ENCODE measurements at places on chromosomes 3 and 15.
A peak's percentile ranks its signal among the peaks of the same experiment; 100 is the strongest.

GRCh38 chr3:22894865-22895264, 308.3 kb upstream of the UBE2E2 start:
- DNase-seq = no peak

GRCh38 chr3:17181413-17181907, 296.7 kb downstream of the PLCL2 start:
- no peak for DNase-seq

GRCh38 chr15:47551079-47551478, 166.2 kb upstream of the SEMA6D start:
- peak; percentile 31 for DNase-seq

DNA sequence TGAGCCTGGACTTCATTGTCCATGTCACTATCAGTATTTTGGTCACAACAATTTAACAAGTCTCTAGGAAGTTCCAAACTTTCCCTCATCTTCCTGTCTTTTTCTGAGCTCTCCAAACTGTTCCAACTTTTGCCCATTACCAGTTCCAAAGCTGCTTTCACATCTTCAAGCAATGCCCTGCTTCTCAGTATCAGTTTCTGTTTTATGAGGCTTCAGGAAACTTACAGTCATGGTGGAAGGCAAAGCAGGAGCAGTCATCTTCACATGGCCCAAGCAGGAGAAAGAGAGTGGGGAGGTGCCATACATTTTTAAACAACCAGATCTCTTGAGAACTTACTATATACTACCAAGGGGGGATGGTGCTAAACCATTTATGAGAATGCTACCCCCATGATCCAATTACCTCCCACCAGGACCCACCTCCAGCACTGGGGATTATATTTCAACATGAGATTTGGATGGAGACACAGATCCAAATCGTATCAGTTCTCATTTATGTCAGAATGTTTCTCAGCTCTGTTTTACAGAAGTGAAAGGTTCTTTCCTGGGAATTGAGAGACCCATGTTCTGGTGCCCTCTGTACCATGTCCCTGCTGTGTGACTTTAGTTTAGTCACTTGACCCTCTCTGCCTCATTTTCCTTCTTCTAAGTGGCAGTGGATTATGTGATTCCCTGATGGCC, 169.7 kb downstream of the PLCL2 start:
- DNase-seq = no peak

DNA sequence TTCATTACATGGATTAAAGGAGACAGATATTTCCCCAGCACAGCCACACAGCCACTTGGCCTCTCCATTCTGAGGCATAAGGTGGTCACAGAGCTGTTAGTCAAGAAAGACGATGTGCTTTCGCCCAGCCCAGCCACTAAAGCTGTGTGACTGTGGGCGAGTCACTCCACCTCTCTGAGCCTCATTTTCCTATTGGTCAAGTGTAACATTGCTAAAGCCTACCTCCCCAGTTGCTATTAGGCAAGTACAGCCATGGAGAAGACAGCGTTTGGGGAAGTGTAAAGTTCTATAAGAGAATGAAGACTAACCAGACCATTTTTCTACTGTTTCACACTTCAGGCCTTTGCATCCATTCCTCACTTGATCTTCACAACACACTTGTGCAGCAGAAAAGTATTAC, 24.1 kb downstream of the TMEM40 start:
- DNase-seq = no peak

DNA sequence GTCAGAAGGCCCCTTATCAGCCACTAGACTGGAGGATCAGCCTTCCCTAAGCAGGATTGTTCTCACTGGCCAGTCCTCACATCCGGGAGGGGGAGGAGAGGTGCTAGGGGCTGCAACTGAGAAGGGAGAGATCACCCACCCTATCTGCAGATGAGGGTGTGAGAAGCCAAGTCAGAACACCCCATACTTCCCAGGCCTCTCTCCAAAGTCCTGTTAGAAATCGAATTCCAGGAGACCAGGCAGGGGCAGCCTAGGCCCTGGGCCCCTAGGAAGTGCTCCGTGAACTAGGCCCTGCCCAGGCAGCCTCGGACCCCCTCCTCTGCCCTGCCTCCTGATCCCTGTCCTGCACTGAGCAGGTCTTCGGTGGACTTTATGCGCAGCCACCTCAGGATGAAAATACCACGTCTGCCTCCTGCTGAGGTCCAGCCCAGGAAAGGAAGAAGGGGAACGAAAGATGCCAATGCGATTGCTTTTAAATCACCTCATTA, 933 bp downstream of the DZIP1L start:
- peak; percentile 11 for DNase-seq

DNA sequence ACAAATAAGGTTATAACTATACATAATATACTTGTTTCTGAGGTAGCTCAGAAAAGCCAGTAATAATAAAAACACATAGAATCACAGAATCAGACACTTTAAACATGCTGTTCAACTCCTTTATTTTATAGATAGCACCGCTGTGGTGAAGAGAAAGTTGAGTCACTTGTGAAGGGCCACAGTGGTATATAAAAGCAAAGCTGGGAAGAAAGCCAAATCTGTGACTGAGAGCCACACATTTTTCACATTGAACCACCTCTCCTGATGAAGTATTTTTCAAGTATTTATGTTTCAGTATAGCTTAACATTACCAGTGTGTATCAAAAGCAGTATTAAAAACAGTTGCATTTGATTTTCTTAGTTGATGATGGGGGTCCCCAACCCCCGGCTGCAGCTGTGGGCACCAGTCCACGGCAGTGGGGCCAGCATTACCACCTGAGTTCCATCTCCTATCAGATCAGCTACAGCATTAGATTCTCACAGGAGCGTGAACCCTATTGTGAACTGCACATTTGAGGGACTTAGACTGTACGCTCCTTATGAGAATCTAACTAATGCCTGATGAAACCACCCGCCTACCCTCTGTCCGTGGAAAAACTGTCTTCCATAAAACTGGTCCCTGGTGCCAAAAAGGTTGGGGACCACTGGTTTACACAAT, 46.2 kb downstream of the TBL1XR1 start:
- peak; percentile 64 for DNase-seq

DNA sequence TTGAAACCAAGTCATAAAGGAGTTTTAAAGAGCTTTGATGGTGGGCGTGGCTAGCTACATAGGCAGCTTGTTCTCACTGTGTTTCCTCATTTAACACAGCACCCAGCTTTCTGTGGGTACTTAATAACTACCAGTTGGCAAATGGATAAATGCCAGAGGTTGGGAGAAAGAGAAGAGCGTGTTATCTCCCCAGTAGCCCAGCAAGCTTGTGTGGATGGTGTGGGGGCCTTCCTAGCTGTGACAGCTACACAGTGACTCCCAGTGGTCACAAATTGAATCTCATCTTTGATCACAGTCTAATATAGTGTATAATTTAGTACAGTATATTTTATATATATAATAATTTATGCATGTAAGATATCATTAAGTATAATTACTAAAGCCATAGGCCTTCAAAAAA, 984.1 kb downstream of the EPHA3 start:
- DNase-seq = peak; percentile 13

DNA sequence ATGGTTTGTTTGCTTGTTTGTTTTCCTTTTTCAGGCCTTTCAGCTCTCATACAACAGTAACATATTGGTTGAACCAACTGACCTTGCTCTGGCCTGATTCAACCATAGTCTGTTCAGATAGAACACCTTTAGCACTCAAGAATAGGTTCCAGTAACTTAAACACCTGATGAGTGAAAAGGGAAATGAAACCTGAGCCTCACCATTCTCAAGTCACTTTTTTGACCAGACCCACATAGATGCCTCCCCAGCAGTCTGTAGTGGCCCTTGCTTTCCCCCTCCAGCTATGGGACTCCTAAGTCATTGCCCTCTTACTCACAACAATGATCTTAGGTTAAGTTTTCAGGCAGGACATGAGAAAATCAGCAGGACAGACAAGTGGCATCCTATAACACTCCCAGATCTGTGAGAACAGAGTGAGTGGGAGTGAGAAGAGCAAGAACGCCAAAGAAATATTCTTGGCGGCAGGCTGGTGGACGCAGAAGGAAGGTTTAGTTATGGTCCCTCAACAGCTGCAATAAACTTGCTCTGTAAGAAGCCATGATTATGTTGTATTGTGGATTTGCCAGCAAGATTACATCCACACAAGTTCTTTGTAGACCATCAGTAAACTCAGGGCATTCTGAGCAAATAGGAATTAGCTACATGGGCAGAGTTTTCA, 367.5 kb downstream of the MECOM start:
- DNase-seq = no peak

- no peak for DNase-seq
Measured at GRCh38 chr3:22414239-22414638, 663.2 kb upstream of the ZNF385D start.

DNA sequence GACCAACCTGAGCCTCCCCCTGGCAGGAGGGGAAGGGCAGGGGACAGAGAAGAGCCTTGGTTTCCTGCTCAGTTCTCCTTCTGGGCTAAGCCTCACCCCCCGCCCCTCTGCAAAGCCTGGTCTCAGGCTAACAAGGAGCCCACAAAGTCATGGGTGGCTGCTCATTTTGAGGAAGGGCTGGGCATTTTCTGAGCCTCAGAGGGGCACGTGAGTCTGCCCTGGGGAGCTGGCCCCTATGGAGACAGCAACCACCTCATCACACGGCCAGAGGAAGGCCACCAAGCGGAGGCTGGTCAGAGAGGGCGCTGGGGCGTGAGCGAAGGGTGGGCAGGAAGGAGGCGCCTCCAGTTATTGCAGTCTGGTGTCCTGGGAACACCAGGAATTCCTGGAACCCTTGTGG, 18.7 kb downstream of the ABTB1 start:
- DNase-seq = no peak

- no peak for DNase-seq
Measured at GRCh38 chr15:72237029-72237852, 6.3 kb upstream of the PKM start.

GRCh38 chr3:60330107-60330506, 921.1 kb downstream of the FHIT start:
- no peak for DNase-seq

- DNase-seq = peak; percentile 65
Measured at GRCh38 chr15:96331144-96331944, 844 bp downstream of the NR2F2 start.

DNA sequence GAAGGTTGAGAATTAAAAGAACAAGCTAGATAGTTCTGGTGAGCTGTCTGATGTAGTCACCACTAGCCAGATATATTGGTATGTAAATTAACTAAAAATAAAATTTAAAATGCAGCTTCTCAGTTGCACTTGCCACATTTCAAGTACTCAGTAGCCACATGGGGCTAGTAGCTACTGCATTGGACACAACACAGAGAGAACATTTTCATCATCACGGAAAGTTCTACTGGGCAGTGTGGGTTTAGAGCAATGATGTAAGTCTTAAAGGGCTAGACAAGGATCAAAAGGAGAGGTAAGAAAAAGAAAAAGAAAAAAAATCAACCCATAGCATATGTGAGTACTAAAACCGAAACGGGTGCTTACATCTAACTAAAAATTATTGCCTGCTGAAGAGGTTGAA, 282.4 kb upstream of the LRRFIP2 start:
- no peak for DNase-seq

GRCh38 chr15:73383310-73384189, 14.8 kb upstream of the HCN4 start:
- DNase-seq = no peak

DNA sequence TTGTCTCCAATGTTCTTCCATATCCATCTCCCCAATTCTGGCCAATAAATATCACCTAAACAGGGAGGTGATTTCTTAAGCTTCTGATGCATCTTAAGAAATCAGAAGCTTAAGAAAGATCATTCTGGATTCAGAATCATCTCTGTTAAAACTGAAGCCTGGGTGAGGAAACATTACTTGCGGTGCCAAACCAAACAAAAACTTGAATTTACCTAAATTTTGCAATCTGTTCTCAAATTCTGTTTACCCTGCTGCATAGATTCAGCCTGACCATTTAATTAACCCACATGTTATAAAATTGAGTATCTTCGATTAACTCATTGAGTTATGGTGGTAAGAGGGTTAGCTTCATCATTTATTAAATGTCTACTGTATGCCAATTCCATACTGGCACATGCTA, 204.4 kb upstream of the ZNF385D start:
- DNase-seq = no peak

GRCh38 chr3:53083521-53083920, 37.6 kb upstream of the SFMBT1 start:
- no peak for DNase-seq

GRCh38 chr3:39038165-39038564, 13.6 kb downstream of the SCN11A start:
- DNase-seq = no peak

GRCh38 chr3:182837855-182838454, 44.7 kb downstream of the ATP11B start:
- DNase-seq = peak; percentile 32

DNA sequence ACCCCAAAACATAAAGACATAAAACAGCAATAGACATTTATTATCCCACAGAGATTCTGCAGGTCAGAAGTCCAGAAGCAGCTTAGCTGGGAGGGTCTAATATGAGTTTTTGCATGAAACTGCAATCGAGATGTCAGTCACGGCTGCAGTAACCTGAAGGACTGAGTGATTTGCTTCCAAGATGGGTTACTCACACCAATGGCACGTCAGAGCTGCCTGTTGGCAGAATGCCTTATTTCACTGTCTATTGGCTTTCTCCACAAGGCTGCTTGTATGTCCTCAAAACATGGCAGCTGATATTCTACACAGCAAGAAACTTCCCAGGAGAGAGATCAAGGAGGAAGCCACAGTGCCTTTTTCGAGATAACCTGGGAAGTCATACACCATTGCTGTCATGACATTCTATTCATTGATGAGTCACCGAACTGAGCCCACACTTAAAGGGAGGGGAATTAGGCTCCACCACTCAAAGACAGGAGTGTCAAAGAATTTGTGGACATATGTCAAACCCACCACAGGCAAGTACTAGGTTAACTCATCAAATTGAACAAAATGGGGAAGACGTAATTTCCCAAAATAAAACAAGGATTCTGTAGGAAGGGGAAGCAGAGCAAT, 122.2 kb downstream of the SYNPR start:
- peak; percentile 41 for DNase-seq

DNA sequence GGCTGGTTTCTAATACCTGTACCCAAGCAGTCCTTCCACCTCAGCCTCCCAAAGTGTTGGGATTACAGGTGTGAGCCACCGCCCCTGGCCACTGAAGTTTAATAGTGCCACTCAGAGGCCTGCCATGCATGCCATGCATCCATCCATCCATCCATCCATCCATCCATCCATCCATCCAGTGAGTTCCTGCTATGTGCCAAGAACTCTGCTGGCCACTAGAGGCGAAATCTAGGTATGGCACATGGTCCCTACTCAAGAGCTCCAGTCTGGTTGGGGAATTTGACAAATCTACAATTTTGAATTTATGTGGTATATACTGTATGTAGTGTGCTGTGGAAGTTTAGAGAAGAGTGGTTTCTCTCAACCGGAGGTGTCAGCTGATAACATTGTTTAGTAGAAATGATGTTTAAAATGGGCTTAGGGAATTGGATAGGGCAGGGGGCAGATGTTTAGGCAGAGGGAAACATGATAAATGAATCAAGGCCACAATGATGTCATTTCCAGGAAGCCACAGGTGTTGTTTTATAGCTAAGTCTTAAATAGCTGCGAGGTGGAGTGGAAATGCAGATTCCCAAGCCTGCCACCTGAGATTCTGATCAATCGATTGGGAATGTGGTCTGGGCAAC, 384.4 kb upstream of the C2CD4B start:
- peak; percentile 54 for DNase-seq

GRCh38 chr15:52439470-52439869, 89.2 kb downstream of the MYO5A start:
- DNase-seq = no peak
